Nephron progenitor cell (in vitro differentiated cells): ENCODE measurements at places on chromosomes 4 and X.

- DNase-seq, result no peak
These were observed 58.4 kb downstream of the SYNPO2 start for GRCh38 chr4:118947095-118947494.

- DNase-seq, result no peak
These were observed 102.0 kb downstream of the ARSF start for GRCh38 chrX:3143043-3143799.

DNA sequence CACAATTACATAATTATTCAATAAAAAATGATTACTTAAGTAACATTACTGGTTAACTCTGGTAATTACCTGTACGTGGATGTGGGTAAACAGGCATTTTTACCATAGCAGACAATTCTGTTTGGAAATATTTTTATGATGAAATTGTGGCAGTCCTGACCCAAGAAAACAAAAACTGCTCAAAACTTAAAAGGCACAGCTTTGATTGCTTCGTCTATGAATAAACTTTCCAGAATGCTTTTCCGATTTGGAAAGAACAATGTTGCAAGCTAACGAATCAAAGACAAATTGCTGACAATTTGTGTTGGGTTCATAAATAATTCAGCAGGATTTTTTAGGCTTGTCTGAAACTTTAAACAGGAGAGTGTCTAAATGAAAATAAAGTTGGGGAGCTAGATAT is 150.6 kb upstream of the GYPA start:
- no peak for DNase-seq

DNA sequence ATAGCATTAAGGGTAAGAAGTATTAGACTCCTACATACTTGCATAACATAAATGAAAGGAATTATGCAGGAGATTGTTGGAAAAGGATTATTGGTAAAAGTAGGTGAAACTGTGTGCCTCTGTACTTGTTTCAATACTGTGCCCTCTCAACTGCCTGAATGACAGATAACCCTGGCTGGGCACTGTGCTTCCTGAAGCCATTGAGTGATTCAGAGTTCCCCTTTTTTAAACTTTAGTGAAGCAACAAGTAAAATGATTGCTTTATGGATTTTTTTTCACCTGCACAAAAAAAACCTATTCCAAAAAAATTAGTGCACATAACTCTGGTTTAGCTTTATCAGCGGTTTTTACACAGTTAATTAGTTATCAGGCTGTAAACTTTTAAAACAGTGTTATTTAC is 204.8 kb downstream of the TRAM1L1 start:
- no peak for DNase-seq

DNA sequence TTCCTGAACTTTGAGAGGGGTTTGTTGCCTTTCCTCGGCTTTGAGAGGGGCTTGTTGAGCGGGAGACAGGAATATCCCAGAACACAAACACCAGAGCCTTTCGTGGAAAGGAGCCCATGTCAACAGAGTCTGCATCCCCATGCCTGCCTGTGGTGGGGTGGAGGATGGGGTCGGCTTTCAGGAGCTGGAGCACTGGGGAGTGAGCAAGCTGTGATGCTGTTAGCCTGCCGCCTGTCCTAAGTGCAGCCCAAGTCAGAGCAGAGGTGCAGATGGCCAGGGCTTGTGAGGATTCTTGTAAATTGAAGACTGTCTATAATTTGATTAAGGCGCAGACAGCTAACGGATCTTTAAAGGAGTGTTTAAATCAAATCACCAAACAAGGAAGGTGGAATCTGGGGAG is 103.3 kb upstream of the ANK2 start:
- no peak for DNase-seq

- DNase-seq, result no peak
These were observed 119.1 kb downstream of the CNKSR2 start for GRCh38 chrX:21493226-21493830.

- DNase-seq, result no peak
These were observed 4.3 kb downstream of the FGFR3 start for GRCh38 chr4:1797298-1797860.

- DNase-seq, result no peak
These were observed 303.7 kb downstream of the ARHGAP24 start for GRCh38 chr4:85778632-85779131.
